ENCODE measurements at places on chromosomes 7 and 10. TPM values are rescaled to one million over a fixed set of nuclear protein-coding genes. Genes with fewer than 3 reads are reported as not detected.

Gene SP4
- total RNA-seq = 10.1 TPM

Gene HOXA5
- 7.5 TPM for total RNA-seq

Gene LRRN3
- total RNA-seq = not detected

Gene MLXIPL
- 1.6 TPM for total RNA-seq

Gene OR2A1
- total RNA-seq = not detected

Gene GNGT1
- 0.61 TPM for total RNA-seq

Data from NCI-H460 (cell line).